Myometrial cell (primary cell): ENCODE measurements at places on chromosomes 16 and 17. TPM values are rescaled to one million over a fixed set of nuclear protein-coding genes. Genes with fewer than 3 reads are reported as not detected.

SLC7A5 gene
- 133 and 146 TPM in 2 replicates for total RNA-seq

GAS7 gene
- total RNA-seq, result 15.1 and 17.6 TPM in 2 replicates

SCIMP gene
- total RNA-seq, result not detected in 2 replicates

GP1BA gene
- total RNA-seq, result not detected in 2 replicates

PLSCR3 gene
- 60.4 and 85.3 TPM in 2 replicates for total RNA-seq

MMD gene
- 21.6 and 27.6 TPM in 2 replicates for total RNA-seq

OR3A3 gene
- not detected in 2 replicates for total RNA-seq

PHF12 gene
- 14.0 and 17.0 TPM in 2 replicates for total RNA-seq

KRT12 gene
- under 0.01 TPM in 1 of 2 replicates, not detected in the other for total RNA-seq

CA5A gene
- total RNA-seq, result not detected in 2 replicates

PSMD11 gene
- 73.8 and 79.6 TPM in 2 replicates for total RNA-seq

PLEKHG4 gene
- 17.3 and 27.3 TPM in 2 replicates for total RNA-seq

DNAJC7 gene
- total RNA-seq, result 64.6 and 67.3 TPM in 2 replicates

CHTF18 gene
- 14.4 and 17.4 TPM in 2 replicates for total RNA-seq

SDR42E2 gene
- total RNA-seq, result not detected in 2 replicates

MEOX1 gene
- not detected in 2 replicates for total RNA-seq

HOXB8 gene
- not detected in 2 replicates for total RNA-seq

TMEM98 gene
- total RNA-seq, result 185 and 206 TPM in 2 replicates

GINS2 gene
- total RNA-seq, result 16.1 and 22.5 TPM in 2 replicates

ITGAD gene
- total RNA-seq, result not detected in 2 replicates

TSEN54 gene
- 14.7 and 15.4 TPM in 2 replicates for total RNA-seq

DPEP3 gene
- total RNA-seq, result not detected in 2 replicates

TK1 gene
- total RNA-seq, result 258 and 283 TPM in 2 replicates

PYDC1 gene
- total RNA-seq, result not detected in 2 replicates

FAM20A gene
- total RNA-seq, result 7.6 and 21.9 TPM in 2 replicates

PPP1R27 gene
- total RNA-seq, result not detected in 2 replicates

CD300LB gene
- not detected in 2 replicates for total RNA-seq

TEKT1 gene
- total RNA-seq, result not detected in 2 replicates

CCDC200 gene
- total RNA-seq, result not detected in 2 replicates

ATP2A1 gene
- 0.29 TPM in 1 of 2 replicates, not detected in the other for total RNA-seq

SERPINF2 gene
- total RNA-seq, result not detected in 2 replicates

SDR42E1 gene
- 0.29 and 0.35 TPM in 2 replicates for total RNA-seq

OSBPL7 gene
- 5.8 and 9.7 TPM in 2 replicates for total RNA-seq

DOC2A gene
- total RNA-seq, result 0.53 TPM in 1 of 2 replicates, not detected in the other

IL34 gene
- total RNA-seq, result 0.89 and 2.3 TPM in 2 replicates

IGF2BP1 gene
- total RNA-seq, result 0.86 and 1.9 TPM in 2 replicates
